ENCODE measurements at places on chromosomes 4 and X. TPM values are rescaled to one million over a fixed set of nuclear protein-coding genes. Genes with fewer than 3 reads are reported as not detected.

VBP1 gene
- 6.0 TPM for total RNA-seq

ART3 gene
- total RNA-seq = not detected

XPNPEP2 gene
- total RNA-seq = 26.4 TPM

DKK2 gene
- total RNA-seq = not detected

WDR17 gene
- total RNA-seq = 7.6 TPM

VEGFD gene
- not detected for total RNA-seq

ETDB gene
- total RNA-seq = not detected

FAM241A gene
- 2.2 TPM for total RNA-seq

SORBS2 gene
- 234 TPM for total RNA-seq

PPBP gene
- total RNA-seq = not detected

MXRA5 gene
- total RNA-seq = 0.75 TPM

PAGE1 gene
- total RNA-seq = not detected

SASH3 gene
- 16.5 TPM for total RNA-seq

MAOA gene
- total RNA-seq = 425 TPM

HMGN5 gene
- total RNA-seq = 6.1 TPM

NLRP2B gene
- not detected for total RNA-seq

SMIM14 gene
- total RNA-seq = 60.7 TPM

CLDN34 gene
- total RNA-seq = 0.82 TPM

PASD1 gene
- not detected for total RNA-seq

GPR119 gene
- not detected for total RNA-seq

NLGN4X gene
- total RNA-seq = not detected

ADGRG4 gene
- total RNA-seq = not detected

RPL34 gene
- total RNA-seq = 232 TPM

FGG gene
- total RNA-seq = not detected

SULT1E1 gene
- not detected for total RNA-seq

SSX1 gene
- not detected for total RNA-seq

TMSB15B gene
- total RNA-seq = not detected

RASGEF1B gene
- 29.4 TPM for total RNA-seq

ANKRD37 gene
- total RNA-seq = 2.0 TPM

APLN gene
- total RNA-seq = not detected

KLB gene
- total RNA-seq = 2.5 TPM

STS gene
- 5.6 TPM for total RNA-seq

NEUROG2 gene
- total RNA-seq = not detected

DCAF16 gene
- total RNA-seq = 23.3 TPM

SLITRK4 gene
- total RNA-seq = 0.32 TPM

RNF175 gene
- total RNA-seq = 0.96 TPM

TRIM61 gene
- not detected for total RNA-seq

PCDH11X gene
- 0.75 TPM for total RNA-seq

RGN gene
- 0.96 TPM for total RNA-seq

COX7B2 gene
- not detected for total RNA-seq

DMD gene
- total RNA-seq = 44.6 TPM

GPR34 gene
- total RNA-seq = 1.00 TPM

PF4V1 gene
- total RNA-seq = not detected

XG gene
- total RNA-seq = not detected

All from transverse colon (tissue), 4 donors.